ENCODE measurements at places on chromosomes 12 and 14.

DNA sequence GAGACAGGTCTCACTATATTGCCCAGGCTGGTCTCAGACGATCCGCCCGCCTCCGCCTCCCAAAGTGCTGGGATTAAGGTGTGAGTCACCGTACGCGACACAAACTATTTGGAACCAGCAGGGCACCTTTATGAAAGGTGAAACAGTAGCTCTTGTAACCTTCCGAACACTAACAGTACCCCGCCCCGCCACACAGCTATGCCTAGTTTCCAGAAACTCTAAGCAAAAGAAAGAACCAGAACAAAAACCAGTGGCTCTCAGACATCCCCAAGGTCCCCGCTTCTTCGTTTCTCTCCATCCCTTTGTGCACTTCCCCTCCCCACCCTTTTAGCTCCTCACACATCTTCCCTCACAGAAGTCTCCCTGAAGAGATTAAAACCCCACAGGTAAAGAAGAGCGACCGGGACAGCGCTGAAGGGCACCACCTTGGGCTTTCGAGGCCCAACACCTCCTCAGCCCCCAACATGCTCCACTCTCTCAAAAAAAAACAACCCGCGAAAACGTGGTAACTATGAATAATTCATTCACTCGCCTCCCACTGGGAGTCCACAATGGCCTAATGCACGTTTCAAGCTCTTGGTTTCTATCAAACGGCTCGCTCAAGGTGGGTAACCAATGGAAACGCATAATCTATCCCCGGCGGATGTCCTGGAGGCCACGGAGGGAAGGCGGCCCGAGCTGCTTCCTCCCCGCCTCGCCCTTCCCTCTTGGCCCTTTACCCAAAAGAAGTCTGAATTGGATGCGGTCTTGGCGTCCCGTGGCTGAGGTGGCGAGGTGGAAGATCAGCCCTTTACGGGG lies 877 bp downstream of the BAG5 start:
- DNase-seq = peak; percentile 15

DNA sequence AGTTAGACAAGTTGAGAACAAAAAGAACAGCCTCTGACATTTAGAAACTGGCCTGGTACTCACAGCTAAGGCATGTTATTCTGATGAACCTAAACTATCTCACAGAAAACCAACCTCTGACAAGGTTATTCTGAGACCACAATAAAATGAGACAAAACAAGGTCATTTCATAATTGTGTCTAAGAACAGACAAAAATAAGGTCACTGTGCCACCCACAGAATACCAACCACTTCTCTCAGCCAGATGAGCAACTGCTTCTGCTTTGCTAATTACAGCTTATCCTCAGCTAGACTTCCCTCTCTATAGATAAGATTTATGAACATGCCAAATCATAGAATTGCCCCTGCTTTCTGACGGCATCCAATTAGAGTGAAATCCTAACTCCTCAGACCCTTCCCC lies 52.2 kb upstream of the CRACR2A start:
- DNase-seq = no peak

- DNase-seq = no peak
Observed at GRCh38 chr14:95668235-95668772, 17.9 kb upstream of the TCL1B start.

- DNase-seq = no peak
Observed at GRCh38 chr12:73274976-73275375, 1002.8 kb downstream of the TRHDE start.

- no peak for DNase-seq
Observed at GRCh38 chr12:31226639-31227038, 99.3 kb downstream of the SINHCAF start.

DNA sequence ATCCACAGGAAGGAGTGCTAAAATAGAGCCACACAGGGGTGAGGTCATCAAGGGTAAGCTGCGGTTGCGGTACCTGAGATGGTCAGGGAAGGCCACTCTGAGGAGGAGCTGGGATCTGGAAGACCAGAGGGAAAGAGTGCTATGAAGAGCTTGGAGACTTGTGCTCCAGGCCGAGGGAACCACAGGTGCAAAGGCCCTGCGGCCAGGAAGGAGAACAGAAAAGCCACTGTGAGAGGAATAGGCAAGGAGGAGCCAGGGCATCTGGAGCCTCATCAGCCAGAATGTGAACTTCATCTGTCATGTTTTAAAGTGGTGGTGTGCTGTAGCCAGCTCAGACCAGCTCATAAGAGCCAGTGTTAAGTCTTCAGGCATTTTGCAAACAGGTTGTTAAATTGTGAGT lies 5.5 kb upstream of the CCDC197 start:
- no peak for DNase-seq

- no peak for DNase-seq
Observed at GRCh38 chr12:22600181-22600580, 24.8 kb upstream of the ETNK1 start.

DNA sequence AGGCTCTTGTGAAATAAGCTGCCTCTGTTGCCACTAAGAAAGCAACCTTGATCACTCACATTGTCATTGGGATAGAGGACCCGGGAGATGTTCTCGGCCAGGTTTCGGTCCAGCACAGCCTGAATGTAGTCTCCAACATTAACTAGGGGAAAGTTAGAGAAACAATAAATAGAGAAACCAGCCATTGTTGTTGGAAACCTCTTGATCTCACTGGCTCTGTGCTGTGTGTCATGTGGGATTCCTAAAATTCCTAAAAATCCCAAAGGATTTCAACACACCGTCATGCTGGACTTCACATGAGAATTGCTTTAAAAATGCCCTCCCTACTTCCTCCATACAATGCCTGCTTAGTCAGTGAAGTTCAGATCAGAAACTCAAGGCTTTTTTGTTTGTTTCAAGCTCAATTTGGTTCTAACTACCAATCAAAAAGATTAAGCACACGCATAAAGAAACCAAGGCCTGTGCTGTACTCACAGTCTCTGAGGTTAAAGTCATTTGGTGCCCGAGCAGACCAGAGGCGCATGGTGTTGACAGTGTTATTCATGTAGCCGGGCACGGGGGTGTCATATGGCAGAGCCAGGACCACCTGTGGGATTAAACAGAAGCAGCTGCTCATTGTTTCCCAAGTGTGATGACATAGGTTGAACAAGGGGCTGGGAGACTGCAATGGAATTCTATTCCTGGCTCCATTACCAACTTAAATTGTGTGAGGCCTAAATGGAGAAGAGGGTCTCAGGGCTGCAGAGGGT lies 23.6 kb downstream of the PYGL start:
- no peak for DNase-seq

GRCh38 chr14:63468294-63468693 lies 74.9 kb downstream of the PPP2R5E start:
- DNase-seq = no peak

GRCh38 chr12:118036672-118037411 lies 20.3 kb downstream of the RFC5 start:
- no peak for DNase-seq

DNA sequence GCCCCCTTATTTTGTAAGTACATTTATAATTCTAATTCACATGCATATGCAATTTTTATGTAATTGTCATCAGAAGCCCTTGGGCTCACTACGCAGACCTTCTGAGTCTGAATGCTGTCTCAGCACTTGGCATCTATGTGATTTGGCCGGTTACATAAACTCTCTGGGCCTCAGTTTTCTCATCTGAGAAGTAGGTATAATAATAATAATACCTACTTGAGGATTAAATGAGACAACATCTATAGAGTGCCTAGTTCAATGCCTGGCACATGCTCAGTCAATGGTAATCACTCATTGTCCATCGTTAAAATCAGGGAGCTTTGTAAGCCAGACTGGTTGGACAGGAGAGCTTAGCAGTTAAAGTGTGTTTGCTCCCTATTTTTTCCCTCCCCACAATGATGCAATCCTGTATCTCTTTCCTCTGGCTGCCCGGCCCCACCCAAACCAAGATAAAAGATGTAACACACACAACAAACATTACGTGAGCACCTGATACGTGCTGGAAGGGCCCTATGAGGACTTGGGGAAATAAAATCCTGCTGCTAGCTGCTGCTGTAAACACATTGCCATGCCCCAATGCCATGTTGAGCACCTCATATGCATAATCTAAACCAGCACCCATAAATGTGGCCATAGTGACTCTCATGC lies 235.0 kb downstream of the CRADD start:
- no peak for DNase-seq

GRCh38 chr14:88013750-88014349 lies 8.9 kb downstream of the GPR65 start:
- peak; percentile 21 for DNase-seq

GRCh38 chr14:22666203-22666893 lies 22.2 kb upstream of the OR6J1 start:
- DNase-seq = no peak

- no peak for DNase-seq
Observed at GRCh38 chr12:129558036-129558435, 345.8 kb downstream of the TMEM132D start.

GRCh38 chr12:64895526-64895925 lies 71.1 kb downstream of the TBC1D30 start:
- DNase-seq = no peak
